Right cardiac atrium (tissue), 5 donors: ENCODE measurements at places on chromosomes 3 and 15.

DNA sequence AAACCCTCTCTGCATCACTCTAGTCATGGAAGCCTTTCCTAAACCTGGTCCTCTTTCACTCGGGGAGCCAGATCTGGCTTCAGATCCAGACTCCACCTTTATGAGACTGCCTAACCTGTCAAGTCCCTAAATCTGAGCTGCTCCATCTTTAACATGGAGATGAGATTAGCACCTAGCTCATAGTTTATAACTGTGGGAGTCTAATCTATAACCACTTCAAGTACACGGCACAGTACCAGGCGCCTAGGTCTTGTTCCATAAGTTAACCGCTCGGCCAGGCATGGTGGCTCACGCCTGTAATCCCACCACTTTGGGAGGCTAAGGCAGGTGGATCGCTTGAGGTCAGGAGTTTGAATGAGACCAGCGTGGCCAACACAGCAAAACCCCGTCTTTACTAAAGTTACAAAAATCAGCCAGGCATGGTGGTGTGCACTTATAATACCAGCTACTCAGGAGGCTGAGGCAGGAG, 30.3 kb downstream of the TPM1 start:
- no peak for DNase-seq

GRCh38 chr15:92971713-92972112, 71.6 kb downstream of the CHD2 start:
- DNase-seq = no peak

DNA sequence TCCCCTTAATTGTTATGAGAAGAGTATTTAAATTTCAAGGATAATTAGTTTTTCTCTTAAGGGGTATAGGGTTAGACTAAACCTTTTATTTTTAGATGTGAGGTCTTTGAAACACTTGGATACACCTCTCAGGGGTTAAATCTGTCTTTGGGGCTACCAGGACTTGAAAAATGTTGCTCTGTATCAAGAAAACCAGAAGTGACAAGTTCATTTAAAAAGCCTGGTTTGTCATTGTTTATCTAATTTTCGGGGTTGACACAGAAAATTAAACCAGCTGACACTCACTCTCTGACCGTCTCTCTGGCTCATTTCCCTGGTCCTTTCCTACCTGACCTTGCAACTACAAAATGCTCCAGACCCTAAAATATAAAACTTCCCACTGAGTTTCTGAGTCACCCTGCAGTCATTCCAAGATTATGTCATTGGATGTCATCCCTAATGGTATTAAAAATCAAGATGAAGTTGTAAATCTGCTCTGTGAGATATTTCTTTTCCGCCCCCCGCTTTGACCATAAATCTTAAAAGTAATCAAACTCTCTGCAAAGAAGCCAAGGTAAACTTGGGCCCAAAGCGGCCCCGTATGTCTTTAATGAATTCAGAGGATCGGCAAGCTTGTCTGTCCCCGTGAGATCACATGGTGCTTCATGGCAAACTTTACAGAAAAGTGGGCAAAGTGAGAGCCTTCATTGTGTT, 32.9 kb upstream of the SKOR1 start:
- DNase-seq = no peak

DNA sequence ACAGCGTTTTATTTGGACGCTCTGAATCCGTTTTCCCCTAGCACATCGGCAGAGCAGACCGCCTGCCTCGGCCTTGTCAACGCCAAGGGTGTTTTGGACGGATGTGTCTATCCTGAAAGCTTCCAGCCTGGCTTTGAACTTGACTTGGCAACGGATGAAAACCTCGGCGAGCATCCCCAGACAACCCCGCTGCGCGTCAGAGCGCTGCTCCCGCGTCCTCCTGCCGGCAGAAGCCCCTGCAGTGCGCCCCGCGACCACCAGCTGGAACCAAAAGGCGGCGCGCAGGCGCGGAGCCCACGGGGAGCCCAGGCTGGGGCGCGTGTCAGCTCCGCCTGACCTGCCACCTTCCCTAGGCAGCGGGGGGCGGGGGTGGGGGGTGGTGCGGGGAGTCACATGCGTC, 26.2 kb upstream of the ARL8B start:
- DNase-seq = peak; percentile 79

DNA sequence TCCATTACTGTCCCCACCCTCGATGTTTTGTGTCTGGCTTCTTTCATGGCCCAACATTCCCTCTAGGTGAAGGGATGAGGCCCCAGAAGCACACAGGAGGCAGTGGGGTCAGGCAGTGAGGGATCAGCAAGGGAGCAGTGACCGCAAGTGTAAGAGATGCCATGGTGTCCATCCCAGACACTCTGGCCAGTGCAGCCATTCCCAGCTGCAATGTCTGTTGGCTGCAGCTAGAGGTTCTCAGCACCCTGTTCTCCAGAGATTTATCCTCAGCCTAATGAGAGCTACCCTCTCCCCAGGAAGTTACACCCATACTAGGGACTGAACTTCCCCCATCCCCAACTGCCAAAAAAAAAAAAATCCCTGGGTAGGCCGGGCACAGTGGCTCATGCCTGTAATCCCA, 40.2 kb downstream of the TRANK1 start:
- DNase-seq = no peak

DNA sequence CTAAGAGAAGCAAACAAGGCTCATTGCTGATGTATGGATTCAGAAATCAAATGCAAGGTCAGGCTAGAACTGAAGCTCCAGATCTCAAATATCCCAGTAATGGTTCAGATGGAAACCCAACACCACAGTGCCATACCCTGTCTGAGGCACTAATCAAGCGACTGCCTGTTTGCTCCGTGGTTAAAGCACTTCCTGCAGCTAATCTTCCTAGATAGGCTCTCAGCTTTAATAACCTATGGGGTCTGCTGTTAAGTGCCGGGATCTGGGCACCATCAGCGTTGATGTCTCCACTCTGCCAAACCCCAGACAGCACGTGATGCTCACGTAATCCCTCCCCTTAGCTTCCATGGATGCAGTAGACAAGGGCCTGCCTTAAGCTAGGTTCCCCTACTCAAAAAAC, 262.6 kb downstream of the MECOM start:
- no peak for DNase-seq

GRCh38 chr15:64389036-64389435, 1.4 kb downstream of the TRIP4 start:
- no peak for DNase-seq

- no peak for DNase-seq
These were observed 82.5 kb downstream of the ADAMTS17 start for GRCh38 chr15:100259266-100259665.

DNA sequence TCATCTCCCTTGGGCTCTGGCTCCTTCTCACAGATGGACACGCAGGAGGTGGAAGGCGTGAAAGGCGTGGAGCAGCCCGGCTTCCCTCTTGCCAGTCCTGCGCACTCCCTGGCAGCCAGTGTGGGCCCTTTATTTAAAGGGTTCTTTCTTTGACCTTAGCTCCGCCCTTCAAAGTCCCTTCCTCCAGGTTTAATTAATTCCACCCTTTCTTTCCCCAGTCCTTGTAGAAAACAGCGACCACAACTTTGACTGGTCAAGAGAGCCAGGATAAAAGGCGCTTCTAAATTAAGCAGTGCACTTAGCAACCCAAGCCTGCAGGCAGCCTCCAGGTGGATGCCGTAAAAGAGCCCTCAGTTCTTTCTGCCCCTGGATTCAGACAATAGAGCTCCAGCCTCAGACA, at the start of gene HDC:
Gene HDC (minus strand): TSS at position 107 of the 400 bp plus-strand sequence. CDS start 103 bp downstream, at position 4.
- no peak for DNase-seq

DNA sequence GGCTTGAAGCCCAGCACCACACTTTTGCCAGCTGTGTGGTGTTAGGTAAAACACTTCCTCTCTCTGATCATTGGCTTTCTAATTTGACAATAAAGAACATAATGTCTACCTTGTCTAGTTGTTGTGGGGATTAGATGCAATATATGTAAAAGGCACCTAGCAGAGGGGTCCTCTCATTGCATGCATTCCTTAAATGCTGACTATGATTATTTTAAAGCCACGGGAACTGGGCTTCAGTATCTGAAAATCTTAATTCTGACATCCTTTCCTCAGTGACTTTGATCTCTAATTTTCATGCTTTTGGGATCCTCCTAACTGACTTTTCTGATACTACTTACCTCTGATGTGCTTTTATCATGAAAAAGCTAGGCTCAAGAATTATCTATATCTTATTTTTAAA, 596.3 kb downstream of the TAFA4 start:
- no peak for DNase-seq

- DNase-seq = no peak
These were observed 55.9 kb downstream of the ADAMTSL3 start for GRCh38 chr15:83709811-83710210.

DNA sequence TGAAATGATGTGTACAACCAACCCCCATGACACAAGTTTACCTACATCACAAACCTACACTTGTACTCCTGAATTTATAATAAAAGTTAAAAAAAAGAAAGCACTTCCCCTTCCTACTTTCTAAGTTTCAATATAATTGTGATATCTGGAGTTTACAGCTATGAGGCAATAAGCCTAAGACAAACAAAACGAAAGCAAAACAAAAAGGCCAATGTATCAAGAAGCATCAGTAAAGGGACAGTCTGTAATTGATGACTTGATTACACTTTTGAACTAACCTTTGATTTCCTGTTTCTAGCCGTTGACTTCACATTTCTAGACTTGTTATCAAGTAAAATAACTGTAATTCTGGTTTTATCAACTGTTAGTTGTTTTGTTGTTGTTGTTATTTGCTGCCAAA, 187.5 kb upstream of the CNTN3 start:
- no peak for DNase-seq

DNA sequence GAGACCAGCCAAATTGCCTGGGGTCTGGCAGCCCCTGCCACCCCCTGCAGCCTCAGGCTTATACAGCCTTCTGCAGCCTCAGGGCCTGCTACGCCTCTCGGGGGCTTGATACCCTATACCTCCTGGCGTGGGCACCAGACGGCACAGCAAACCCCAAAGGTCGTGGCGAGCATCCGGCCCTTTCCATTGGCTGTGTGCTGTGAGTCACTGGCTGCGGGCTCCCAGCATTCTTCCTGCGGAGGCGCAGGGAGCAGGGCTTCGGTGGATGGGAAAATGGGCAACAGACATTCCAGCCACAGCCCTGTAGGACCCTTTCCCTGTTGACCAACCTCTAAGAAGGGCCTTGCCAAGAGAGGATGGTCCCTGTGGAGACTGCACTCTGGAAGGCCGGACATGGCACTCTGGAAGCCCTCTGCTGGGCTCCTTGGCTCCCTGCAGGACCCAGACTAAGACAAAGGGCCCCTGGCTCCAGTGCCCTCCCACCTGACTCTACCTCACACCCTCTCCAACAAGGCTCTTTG, 59.6 kb downstream of the ITGA11 start:
- peak; percentile 62 for DNase-seq

- DNase-seq = no peak
These were observed 149.5 kb upstream of the EPHA3 start for GRCh38 chr3:88957711-88958439.

- peak; percentile 73 for DNase-seq
These were observed 27.7 kb upstream of the DCP1A start for GRCh38 chr3:53375019-53375418.

DNA sequence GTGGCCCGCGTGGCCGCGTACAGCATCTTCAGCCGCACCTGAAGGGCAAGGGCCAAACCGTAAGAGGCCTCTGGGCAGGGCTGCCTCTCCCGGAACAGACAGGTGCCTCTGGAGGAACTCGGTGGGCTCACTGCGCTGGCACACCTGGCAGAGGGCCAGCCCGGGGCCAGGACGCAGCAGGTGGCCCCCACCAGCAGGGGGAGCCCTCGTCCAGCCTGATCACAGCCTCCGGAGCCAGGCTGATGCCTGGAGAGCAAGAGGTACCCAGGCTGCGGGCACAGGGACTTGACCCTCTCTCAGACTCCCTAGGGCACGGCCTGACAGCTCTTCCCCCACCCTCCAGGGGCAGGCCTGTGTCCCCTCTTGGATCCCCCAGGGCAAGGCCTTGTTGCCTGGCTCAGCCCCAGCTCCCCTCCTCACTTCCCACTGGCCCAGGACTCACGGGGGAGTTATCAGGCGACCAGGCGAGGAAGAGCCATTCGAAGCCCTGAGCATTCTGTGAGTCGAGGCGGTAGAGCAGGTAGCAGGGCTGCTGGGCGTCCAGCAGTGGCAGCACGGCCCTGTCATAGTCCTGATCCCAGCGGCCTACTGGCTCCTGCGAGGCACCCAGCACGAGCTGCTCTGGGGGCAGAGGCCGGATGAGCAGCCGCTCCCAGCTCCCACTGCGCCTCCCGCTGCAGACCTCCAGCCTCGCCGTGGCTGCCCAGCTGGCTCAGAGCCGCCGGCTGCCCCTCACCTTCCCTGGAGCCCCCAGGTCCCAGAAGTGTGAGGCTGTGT, 6.2 kb upstream of the TLR9 start:
- peak; percentile 91 for DNase-seq

GRCh38 chr3:21435871-21436270, 315.1 kb downstream of the ZNF385D start:
- no peak for DNase-seq
